ENCODE measurements at places on chromosomes 5 and 9.

GRCh38 chr9:120412425-120412951, 167.5 kb downstream of the CDK5RAP2 start:
- peak; percentile 44 for DNase-seq

GRCh38 chr9:137228506-137228967, 1.2 kb downstream of the RNF224 start:
- DNase-seq = no peak

DNA sequence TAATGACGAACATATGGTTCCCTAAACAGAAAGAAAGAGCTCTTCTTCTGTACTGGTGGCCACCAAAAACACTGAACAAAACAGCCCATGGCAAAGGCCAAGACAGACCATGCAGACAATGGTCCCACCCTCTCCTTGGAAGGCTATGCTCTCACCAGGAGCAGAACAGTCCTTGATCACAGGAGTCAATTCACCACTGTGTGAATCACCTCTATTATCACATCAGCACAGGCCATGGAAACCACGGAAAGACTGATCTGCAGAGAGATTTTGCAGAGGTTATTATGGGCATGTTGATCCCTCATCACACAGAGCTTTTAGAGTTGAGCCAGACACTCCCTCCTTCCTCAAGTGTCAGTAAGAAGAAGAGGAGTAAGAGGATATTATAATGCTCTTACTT, 134.0 kb upstream of the RASEF start:
- no peak for DNase-seq

GRCh38 chr5:109318455-109319108, 91.2 kb downstream of the PJA2 start:
- DNase-seq = no peak

- DNase-seq = no peak
Observed at GRCh38 chr9:27292659-27293405, 4.1 kb downstream of the EQTN start.

- no peak for DNase-seq
Observed at GRCh38 chr9:116547729-116548426, 139.2 kb upstream of the TRIM32 start.

- DNase-seq = no peak
Observed at GRCh38 chr5:151270599-151270998, 17.6 kb downstream of the GM2A start.

DNA sequence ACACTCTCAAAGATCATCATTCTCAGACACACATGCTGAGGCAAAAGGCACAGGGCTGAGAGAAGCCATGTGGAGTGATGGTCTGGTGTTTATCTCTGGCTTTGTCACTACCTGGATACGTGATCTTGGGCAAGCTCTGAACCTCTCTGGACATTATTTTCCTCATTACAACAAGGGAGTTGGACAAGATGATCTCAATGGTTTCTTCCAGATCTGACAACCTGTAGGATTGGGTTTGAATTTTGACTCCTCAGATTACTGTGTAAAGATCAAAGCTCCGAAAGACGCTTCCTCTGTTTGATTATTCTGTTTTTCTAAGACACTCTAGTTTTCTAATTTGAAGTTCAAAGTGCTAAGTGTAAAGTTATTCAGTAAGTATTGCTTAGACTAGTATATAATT, 20.0 kb downstream of the NUDT2 start:
- DNase-seq = no peak

DNA sequence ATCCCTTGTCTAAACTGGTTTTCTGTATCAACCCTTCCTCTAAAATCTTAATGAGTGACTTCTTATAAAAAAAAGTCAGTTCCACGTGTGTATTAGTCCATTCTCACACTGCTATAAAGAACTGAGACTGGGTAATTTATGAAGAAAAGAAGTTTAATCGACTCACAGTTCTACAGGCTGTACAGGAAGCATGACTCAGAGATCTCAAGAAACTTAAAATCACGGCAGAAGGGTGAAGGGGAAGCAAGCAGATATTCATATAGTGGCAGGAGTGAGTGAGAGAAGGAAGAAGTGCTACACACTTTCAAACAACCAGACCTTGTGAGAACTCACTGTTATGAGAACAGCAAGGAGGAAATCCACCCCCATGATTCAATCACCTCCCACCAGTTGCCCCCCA, 307.8 kb upstream of the ARRDC3 start:
- DNase-seq = no peak

DNA sequence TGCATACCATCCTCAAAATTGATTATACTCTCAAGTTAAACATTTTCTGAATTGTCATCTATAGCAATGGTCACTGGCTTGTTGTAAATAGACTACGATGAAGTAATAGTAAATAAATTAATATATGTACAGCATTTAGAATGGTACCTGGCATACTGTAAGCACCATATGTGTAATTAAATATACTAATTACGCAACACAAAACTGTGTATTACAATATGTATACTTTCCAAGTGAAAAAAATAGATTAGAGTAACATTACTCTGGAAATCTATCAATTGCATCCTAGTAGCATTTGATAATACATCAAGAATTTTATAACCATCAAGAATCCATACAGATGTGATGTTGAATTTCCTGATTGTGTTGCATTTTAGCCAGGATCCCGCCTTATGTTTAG, 17.2 kb upstream of the ROR2 start:
- no peak for DNase-seq

GRCh38 chr5:27125856-27126255, 87.5 kb upstream of the CDH9 start:
- DNase-seq = no peak

GRCh38 chr5:79849486-79850315, 141.4 kb downstream of the MTX3 start:
- DNase-seq = no peak

DNA sequence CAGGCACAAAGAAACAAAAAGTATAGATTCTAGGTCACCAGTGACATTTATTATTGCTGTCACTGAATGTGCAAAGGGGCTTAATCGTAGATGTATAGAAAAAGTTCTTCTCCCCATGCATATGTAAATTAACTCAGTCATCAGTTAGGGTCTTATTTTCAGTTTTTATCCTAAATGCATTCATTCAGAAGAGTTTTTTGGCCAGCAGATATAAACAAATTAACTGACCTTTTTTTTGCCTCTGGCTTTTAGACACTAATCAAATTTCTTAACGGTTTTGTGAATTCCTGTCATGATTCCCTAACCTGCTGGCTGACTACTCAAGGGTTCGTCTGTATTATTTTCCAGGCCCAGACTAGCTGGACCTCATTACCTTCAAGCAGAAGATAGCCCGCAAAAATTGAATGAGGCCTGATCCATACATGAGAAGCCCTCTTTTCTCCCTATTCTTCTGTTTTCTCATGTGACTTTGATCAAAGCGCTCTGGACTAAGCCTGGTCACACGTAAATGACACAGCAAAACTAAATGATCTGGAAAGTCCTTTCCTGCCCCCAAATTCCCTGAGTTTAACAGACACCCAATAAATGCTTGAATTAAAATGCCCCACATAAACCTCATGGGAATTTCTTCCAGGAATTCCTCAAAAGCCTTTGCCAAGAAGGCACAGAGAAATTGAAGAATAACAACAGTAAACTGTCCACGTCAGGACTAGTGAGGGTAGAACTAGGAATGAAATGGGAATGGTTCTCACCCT, 83.7 kb downstream of the MYO10 start:
- no peak for DNase-seq

DNA sequence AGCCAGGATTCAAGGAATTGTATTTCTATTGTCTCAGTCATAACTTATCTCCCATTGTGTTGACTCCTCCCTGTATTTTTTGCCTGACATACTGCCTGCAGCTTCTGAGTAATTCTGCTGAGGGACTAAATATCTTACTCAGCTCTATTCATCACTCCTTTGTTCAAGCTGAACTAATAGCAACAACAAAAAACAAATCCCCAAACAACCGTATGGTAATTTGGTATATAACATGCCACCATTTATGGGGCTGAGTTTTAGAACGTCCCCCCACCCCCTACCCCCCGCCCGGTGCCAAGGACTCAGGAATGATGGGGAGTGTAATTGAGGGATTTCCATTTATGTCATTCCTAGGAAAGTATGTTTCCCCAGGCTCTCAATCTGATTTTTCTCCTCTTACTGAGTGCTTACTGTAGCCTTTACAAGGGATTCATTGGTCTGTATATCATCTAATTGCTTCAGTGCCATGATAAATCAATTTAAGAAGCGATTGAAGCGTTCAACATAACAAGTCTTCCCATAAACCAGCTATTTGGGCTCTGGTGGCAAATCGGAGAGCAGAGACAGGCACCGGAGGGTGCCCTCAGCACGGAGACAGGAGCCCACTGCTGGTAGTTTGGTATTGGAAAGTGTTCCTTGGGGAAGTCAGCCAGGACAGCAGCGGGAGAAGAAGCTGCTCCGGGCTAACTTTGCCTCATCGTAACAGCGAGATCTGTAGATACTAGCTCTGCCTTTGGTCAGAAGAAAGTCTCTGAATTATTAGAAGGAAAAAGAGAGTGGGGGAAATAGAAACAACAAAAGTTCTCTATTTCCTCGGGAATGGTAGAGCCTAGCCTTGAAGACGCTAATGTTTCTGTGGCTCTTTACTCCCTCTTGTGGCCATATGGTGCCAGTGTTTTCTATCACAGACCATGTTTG, 40.7 kb upstream of the HSD17B4 start:
- peak; percentile 84 for DNase-seq

GRCh38 chr5:172744123-172745104, 26.6 kb downstream of the DUSP1 start:
- DNase-seq = peak; percentile 55

GRCh38 chr9:121353241-121354061, 16.6 kb downstream of the STOM start:
- DNase-seq = no peak

DNA sequence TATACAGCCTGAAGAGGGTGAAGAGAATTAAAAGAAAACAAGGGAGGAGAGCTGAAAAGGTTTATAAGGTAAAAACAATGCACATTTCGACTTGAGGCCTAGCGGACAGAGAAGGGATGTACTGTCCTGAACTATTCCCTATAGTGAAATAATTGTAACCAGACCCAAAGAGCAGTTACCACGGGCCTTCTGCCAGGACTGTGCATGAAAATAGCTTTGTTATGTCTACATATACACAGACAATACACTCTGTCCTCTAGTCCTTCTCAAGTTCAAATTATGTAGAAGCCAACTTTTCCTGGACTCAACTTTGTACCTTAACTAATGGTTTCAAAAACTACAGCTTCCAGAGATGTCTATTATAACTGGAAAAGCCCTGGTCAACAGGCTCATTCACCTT, 223.7 kb downstream of the PCSK5 start:
- DNase-seq = no peak

DNA sequence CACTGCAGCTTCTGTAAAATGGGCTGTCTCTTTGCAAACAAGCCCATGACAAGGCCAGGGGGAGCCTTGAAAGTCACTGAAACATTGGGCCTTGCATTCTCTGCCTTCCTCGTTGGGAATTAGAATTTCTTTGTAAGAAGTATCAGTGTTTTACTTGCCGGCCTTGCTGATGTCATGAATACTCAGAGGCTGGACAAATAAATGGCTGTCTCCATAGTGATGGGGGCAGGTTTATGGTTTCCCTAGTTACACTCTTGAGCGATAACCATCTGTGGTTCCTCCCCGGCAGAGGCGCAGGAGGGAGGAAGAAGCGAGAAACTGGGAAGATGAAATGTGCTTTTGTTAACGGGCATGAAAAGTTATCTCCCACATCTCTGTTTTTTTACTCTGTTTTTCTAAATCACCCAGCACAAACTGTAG, 272.7 kb upstream of the PANK3 start:
- peak; percentile 66 for DNase-seq

DNA sequence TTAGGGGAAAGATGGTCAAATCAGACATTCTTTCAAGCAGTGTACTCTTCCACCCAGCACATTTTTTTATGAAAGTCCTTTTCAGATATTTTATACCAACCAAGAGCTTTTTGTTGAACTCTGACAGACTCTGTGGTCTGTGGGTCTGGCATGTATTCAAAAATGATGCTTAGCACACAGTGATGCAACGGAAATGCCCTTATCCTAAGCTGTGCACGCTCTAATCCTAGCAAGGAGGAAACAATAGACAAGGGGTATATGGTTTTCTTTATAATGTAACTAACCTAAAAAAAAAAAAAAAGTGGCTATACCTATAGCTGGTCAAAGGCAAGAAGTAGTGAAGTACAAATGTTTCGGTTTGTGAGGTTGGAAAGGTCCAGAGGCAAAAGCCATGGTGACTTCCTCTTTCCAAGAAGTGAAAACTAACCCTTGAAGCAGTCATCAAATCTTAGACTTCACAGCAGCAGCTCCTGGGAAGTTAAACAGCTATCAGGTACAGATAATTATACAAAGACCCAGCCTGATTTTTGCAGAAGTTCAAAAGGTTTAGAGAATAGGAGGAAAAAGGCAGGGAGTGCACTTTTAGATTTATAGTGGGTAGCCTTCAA, 82.5 kb downstream of the SEMA6A start:
- no peak for DNase-seq

DNA sequence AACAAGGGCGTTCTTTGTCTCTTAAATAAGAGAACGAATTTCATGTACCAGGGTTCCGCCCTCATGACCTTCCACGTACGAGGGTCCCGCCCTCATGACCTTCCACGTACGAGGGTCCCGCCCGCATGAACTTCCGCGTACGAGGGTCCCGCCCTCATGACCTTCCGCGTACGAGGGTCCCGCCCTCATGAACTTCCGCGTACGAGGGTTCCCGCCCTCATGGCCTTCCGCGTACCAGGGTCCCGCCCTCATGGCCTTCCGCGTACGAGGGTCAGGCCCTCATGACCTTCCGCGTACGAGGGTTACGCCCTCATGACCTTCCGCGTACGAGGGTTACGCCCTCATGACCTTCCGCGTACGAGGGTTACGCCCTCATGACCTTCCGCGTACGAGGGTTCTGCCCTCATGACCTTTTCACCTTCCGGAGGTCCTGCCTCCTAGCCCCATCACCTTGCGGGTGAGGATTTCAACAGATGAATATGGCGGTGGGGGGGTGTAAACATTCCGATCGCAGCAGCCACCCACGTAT, 273.9 kb upstream of the ADAMTS16 start:
- DNase-seq = no peak

DNA sequence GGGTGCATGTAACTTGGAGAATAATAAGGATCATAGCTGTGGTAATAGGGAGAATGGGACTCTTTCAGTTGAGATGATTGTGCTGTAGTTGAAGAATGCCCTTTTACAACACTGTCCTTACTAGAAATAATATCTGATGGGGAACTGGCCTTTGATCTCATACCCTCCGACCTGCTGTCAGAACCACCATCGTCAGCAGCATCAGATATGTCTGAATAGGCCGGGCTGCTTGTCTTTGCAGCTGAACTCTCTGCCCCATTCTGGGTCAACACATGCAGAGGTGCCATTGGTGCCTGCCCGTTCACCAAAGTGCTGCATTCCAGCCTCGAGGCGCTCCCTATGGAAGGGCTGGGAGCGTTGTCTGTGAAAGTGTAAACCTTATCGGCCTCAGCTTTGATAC, 99.1 kb downstream of the ZNF608 start:
- no peak for DNase-seq

Measured in T47D (cell line).